ENCODE measurements at places on chromosomes 13 and 19.

DNA sequence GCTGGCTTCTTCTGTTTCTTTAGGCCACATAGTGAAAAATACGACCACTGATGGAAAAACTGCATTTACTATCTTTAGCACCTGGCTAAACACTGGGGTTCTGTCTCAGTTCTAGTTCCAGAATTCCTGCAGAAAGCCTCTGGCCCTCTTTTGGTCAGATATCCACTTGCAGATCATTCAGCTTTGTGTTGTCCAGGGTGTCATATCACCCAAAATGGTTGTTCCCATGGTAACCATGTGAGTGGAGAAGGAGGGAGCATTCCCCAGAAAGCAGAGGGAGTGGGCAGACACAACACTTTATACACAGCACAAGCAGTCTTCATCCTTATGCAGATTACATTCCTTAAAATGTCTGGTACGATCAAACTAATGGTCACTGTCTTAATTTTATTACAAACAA is 73.5 kb downstream of the CAB39L start:
- no peak for DNase-seq

- no peak for DNase-seq
Measured at GRCh38 chr19:15666883-15667282, 6.0 kb upstream of the CYP4F12 start.

DNA sequence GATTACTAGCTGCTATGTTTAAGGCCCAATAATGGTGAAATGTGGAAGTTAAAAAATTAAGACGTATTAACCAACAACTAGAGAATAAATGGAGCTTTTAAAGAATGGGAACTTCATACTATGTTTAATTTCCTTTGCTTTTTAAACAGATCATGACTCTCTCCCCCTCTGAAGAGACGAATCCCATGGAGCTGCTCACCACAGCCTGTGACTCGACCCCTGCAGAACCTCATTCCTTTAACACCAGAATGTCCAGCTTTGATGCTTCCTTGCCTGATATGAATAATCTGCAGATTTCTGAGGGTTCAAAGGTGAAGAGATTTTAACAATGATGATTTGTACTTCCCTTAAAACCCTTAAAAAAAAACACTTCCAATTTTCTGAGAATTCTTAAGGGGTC is 53.0 kb downstream of the ZAR1L start:
- no peak for DNase-seq

DNA sequence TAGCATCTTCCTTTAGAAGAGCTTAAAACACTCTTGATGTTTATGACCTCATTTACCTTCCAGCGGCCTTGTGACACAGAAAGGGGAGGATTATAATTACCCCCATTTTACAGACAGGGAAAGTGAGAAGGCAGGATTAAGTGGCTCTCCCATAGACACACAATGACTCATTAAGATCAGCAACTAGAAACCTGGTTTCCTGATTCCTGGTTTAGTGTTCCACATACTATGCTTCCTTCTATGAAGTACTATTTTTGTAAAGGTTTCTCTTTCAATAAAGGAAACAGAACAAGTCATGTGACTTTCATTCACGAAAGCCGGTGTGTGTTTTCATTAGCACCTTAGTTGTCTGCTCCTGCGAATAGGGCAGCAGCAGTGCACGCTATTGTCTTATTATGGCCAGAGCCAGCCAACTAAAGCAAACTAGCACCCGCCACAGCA is 8.3 kb downstream of the IRS2 start:
- no peak for DNase-seq
